ENCODE measurements at places on chromosomes 1 and 21. TPM values are rescaled to one million over a fixed set of nuclear protein-coding genes. Genes with fewer than 3 reads are reported as not detected.

Gene HRNR
- not detected for total RNA-seq

Gene TMEM82
- not detected for total RNA-seq

- DNase-seq = peak; percentile 60
These were observed 41.8 kb downstream of the PHC2 start for GRCh38 chr1:33388805-33389771.

Gene DENND2D
- total RNA-seq = 10.2 TPM

Gene C1orf53
- total RNA-seq = 20.4 TPM

DNA sequence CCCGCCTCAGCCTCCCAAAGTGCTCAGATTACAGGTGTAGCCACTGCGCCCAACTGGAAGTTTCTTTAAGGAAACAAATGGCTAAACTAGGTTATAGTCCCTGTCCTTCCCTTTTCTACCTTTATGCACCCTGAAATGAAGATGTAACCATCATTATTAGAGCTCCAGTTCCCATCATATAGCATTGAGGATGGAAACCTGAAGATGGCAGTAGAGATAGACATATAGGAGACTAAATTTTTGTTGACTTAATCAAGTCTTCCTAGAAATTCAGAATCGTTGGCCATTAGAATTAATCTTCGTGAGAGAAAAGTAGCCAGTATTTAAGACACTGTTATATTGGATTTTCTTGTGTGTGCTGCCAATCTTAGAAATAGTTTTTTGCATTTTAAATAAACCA is 1016.3 kb upstream of the NCAM2 start:
- DNase-seq = no peak

Gene THRAP3
- total RNA-seq = 67.3 TPM

Data from M059J (cell line).